ENCODE measurements at places on chromosomes 4 and X.
A peak's percentile ranks its signal among the peaks of the same experiment; 100 is the strongest.

- DNase-seq = no peak
Observed at GRCh38 chrX:113133316-113133715, 292.7 kb upstream of the AMOT start.

- no peak for DNase-seq
Observed at GRCh38 chr4:85142451-85142850, 176.0 kb upstream of the WDFY3 start.

- no peak for DNase-seq
Observed at GRCh38 chr4:24477919-24478318, 106.4 kb downstream of the DHX15 start.

DNA sequence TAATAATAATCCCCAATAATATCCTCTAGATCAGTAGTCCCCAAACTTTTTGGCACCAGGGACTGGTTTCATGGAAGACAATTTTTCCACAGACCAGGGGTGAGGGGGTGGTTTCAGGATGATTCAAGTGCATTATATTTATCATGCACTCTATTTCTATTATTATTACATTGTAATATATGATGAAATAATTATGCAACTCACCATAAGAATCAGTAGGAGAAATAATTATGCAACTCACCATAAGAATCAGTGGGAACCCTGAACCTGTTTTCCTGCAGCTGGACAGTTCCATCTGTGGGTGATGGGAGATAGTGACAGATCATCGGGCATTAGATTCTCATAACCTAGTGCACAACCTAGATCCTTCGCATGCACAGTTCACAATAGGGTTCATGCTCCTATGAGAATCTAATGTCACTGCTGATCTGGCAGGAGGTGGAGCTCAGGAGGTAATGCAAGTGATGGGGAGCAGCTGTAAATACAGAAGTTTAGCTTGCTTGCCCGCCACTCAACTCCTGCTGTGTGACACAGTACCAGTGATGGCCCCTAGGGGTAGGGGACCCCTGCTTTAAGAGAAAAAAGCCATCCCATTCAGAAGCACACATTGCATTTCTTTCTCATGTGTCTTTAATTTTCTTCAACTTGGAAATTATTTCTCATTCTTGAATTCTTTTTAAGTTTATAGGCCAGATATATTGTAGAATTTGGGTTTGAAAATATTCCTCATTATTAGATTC lies 16.0 kb upstream of the SH3RF1 start:
- no peak for DNase-seq

GRCh38 chr4:13169731-13170525 lies 314.2 kb downstream of the RAB28 start:
- DNase-seq = no peak

- no peak for DNase-seq
Observed at GRCh38 chr4:27020203-27020602, 159.6 kb downstream of the STIM2 start.

- DNase-seq = no peak
Observed at GRCh38 chr4:113646442-113646822, 115.1 kb downstream of the CAMK2D start.

- DNase-seq = no peak
Observed at GRCh38 chrX:71282514-71283402, 677 bp upstream of the NONO start.

DNA sequence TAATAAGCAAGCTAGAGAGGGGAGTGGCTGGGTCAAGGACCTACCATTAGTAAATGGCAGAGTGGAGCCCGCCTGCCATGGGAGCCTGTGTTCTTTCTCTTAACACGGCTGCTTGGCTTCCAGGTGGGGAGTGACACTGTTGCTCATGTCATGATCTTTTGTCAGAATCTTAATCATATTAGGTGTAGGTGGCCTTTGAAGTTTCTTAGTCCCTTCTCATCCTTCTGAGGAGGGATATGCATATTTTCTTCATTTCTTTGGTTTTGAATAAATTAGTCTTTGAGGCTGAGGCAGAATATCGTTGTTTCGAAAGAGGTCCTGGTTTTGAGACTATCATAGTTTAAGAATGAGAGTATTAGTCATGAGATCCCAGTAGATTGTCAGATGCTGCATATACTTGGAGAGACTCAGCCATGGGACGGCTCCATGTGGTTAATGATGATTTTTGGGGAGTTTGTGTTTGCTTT lies 28.9 kb downstream of the SNX25 start:
- DNase-seq = no peak

GRCh38 chrX:119684916-119685224 lies 8.1 kb downstream of the SEPTIN6 start:
- DNase-seq = no peak

- no peak for DNase-seq
Observed at GRCh38 chrX:102599951-102600579, 750 bp downstream of the ARMCX5 start.

DNA sequence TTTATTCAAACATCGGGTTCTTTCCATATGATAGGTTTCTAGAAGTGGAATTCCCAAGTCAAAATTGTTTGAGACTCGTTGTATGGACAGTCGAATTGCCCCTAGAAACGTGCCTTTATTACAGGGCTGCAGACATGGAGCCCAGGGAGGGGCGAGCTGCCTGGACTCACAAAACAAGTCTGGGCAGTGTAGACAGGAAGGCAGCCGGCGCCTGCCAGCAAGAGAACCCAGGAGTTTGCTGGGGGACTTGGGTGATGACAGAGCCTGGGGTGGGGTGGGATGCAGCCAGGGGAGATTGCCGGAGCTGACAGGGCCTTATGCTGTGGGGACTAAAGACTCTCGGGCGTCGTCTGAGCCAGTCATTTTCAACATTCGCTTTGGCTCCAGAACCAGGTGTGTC lies 107.4 kb upstream of the MSX1 start:
- no peak for DNase-seq

DNA sequence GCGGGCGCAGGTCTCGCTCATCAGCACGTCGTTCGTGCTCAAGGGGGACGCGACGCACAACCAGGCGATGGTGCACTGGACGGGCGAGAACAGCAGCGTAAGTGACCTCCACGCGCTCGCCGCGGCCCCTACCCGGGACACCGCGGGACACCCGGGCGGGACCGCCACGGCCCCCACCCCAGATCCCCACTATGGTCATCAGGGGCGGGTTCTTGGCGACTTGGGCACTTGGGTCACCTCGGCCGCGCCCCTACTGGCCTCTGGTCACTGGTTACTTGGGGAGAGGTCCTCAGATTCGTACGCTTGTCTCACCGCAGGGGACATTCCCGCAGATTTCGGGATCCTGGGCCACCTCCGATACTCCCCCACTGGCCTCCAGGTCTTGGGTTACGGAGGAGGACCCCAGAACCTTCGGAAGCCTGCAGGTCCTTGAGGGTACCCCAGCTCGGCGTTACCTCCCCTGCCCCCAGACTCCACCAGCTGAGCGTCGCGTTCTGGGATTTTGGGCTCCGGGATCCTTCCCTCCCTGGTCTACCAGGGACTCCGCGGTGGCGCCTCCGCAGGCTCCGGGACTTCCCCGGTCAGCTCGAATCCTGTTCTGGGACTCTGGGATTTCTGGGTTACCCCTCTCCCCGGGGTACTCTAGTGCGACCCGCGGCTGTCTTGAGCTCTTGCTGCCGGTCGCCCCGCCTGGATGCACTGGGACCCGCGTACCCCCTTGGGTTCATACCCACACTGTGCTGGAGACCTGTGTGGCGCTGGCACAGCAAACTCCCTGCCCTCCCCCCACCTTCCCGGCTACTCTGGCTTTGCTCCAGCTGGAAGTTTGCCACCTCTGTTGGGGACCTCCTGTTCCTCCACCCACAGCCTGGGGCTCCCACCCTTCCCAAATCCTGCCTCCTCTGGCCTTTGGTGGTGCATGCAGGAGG lies 956 bp downstream of the SORCS2 start:
- peak; percentile 71 for DNase-seq

DNA sequence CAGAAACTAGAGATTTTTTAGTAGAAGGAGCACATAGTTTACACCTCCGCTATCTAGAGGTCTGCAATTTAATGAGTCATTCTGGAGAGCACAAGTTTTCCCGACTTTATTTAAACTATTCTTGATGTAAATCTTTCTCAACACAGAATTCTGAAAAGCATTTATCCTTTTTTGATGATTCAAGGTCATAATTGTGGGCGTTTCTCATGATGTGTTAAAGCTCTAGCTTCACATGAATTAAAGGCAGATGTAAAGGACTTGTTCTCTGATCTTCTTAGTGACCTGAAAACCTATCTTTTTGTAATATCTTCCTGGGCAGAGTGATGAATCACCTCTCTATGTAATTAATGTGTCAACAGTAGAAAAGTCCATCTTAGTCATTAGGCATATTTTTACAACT lies 128.8 kb downstream of the COMMD8 start:
- no peak for DNase-seq

- DNase-seq = no peak
Observed at GRCh38 chr4:476501-476900, 22.5 kb downstream of the ZNF721 start.

- DNase-seq = no peak
Observed at GRCh38 chrX:56932106-56932505, 63.2 kb downstream of the SPIN3 start.

Data from coronary artery (tissue), 2 donors.